ENCODE measurements at places on chromosomes 5 and 9.

DNA sequence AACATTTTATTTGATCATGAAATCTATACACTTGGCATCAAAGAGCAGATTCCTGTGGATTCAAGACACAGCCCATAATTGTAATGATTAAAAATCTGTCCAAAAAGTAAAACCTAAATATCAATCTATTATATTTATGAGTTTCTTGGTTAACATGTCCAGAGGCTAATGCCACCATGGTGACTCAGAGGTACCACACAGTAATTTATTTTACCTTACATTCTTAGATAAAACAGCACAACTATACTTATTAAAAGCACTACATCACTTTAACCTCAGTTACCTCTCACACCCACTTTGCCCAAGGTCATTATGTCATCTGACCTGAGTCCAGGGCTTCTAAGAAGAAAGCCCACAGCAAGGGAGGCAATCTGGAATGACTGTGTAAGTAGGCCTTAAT, 519.2 kb downstream of the RASEF start:
- no peak for DNase-seq

DNA sequence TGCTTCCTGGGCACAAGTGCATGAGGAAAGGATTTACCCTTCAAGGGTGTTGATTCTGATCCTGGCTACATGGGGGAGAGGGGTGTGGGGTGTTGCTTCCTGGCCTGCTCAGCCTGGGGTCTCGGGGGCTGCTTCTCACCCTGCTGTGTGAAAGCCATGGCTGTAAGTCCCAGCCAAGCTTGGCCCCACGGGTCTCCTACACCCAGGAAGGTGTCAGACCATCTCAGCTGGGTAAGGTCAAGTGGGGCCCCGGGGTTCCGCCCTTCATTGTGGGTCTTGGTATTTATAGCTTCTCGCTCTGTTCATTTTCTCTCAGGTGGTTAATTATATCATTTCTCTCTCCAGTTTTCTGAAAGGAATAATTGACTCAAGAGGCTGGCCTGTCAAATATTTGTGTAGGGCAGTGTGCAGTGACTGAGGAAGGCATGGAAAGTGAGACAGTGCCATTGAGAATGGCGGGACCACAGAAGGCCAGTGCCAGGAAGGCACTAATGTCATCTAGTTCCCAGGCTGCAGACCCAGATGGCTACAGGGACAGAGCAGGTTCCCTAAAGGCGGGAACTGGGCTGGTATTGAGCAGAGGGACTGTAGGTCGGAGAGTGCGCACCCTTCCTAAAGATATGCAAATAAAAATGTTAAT, 126.0 kb downstream of the FOXD1 start:
- no peak for DNase-seq

DNA sequence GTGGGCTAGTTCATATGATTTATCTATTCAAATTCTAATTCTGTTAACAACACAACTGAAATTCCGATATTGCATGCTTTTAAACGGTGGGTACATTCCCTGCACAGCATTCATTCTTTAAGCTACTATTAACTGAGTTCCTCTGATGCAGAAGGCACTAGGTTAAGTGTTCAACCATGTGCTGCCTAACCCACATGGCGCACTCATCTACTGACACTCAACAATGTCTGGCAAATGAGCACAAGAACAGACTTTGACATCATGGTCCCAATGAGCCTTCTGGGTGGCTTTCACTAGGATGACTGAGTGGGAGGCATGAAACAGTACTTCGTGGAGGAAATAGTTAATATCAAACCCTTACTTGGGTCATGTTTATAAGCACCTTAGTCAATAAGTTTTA, 10.2 kb downstream of the NREP start:
- no peak for DNase-seq

DNA sequence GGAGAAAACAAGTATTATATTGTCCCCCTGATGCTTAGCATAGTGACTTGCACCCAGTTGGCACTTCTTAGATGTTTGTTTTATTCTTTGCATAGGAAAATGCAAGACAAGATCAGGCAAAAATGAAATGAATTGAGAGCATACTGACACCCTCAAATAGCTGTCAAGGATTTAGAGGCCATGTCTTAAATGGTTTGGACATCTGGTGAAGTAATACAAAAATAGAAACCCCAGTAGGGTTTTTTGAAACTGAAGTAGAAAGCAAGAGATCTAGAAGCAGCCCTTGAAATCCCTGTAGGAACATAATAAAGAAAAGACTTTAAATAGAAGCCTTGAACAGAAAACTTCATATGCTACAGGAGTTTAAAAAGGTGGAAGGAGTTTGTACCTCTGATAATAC, 174.3 kb downstream of the ANXA1 start:
- no peak for DNase-seq

- DNase-seq, result no peak
Measured at GRCh38 chr9:137676998-137677397, 58.2 kb downstream of the EHMT1 start.

- DNase-seq, result no peak
Measured at GRCh38 chr5:81787474-81788242, 36.8 kb upstream of the SSBP2 start.

- DNase-seq, result no peak
Measured at GRCh38 chr9:122131401-122132001, 28.1 kb downstream of the NDUFA8 start.
